ENCODE measurements at places on chromosomes 16 and 17.

DNA sequence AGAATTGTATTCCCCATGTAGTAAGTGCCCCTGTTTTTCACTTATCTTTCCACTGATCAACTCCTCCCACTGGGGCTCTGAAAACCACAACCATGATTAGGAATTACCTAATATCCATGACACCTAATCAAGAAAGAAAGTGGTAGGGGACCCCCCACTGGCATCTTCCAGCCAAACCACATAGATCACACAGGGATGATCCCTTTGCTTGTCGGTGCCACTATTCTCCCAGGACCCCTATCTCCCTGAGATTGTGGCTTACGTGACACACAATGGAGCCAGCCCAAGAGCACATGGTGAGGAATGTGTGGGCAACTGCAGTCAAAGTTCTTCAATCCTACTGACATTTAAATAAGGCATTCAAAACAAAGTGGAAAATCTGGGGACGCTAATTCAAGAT lies 17.6 kb upstream of the DNAH9 start:
- DNase-seq = no peak

DNA sequence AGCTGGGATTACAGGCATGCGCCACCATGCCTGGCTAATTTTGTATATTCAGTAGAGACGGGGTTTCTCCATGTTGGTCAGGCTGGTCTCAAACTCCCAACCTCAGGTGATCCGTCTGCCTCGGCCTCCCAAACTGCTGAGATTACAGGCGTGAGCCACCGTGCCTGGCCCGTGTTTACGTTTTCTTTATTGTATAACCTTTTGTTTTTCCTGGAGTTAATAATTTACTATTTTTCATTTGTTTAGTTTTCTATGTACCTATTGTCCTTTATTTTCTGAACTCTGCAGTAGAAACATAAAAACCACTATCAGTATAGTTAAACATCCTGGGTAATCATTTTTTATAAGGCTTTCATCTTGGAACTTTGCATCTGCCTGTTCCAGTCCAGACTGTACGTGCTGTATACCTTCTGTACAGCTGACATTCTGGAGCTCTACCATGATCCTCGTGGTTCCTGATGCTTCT lies 73.6 kb downstream of the PPM1E start:
- DNase-seq = no peak

DNA sequence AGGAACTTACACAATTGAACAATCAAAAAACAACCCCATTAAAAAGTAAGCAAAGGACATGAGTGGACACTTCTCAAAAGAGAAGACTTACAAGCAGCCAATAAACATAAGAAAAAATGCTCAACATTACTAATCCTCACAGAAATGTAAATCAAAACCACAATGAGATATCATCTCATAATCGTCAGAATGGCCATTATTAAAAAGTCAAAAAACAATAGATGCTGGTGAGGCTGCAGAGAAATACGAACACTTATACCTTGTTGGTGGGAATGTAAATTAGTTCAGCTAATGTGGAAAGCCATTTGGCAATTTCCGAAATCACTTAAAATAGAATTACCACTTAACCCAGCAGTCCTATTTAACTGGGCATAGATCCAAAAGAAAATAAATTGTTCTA lies 301.9 kb upstream of the KCNJ16 start:
- DNase-seq = no peak

GRCh38 chr17:68428498-68429172 lies 28.7 kb downstream of the WIPI1 start:
- DNase-seq = no peak

GRCh38 chr17:63611354-63611753 lies 10.7 kb downstream of the TACO1 start:
- no peak for DNase-seq

DNA sequence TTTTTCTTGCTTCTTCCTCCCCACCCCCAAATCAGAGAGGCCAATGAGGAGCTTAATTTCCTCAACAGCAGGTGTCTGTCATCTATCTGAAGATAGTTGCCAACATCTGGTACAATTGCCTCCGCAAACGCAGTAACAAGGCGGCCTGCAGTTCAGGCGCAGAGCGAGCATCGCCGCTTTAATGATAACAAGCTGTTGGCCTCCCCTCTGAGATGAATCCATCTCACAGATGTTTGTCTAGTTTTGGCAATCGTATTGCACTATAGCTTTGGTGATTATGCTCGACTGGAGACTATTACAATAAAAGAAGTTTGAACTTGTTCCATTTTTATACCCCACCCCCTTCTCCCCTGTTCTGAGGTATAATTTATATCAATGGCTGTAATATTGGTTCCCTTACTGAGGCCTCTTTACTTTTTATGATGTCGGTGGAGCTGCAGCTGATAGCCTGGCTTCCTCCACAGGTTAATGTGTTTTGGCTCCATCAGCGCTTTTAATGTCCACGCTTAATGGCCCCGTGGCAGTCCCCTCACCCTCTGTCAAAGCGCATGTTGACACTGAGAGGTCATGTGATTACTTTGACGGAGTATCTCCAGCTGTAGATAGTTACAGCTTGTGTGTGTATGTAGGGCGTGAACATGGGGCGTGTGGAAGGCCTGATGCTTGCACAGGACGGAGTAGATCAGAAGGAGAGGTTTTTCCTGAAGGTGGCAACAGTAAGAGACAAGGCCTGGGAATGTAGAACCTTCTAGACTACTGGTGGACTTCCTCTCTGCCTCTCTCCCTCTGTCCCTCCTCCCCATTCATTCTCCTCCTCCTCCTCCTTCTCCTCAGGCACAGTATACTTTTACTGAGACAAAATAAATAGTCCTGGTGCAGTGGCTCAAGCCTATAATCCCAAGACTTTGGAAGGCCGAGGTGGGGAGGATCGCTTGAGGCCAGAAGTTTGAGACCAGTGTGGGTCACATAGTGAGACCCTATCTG lies 164.7 kb downstream of the MSI2 start:
- no peak for DNase-seq

- no peak for DNase-seq
Measured at GRCh38 chr16:19660432-19660831, 57.6 kb downstream of the KNOP1 start.

- DNase-seq = no peak
Measured at GRCh38 chr16:8785408-8785807, 12.0 kb downstream of the TMEM186 start.

All from Peyer's patch (tissue), 4 donors.